Heart right ventricle (tissue), 16 donors: ENCODE measurements at places on chromosomes 1 and 21. TPM values are rescaled to one million over a fixed set of nuclear protein-coding genes. Genes with fewer than 3 reads are reported as not detected.

The CD164L2 gene
- polyA plus RNA-seq, result not detected

The MTMR11 gene
- 1.9 TPM for polyA plus RNA-seq

The IARS2 gene
- polyA plus RNA-seq, result 12.1 TPM

The ANKRD34A gene
- polyA plus RNA-seq, result 0.88 TPM

The RAD54L gene
- polyA plus RNA-seq, result 1.0 TPM

GRCh38 chr21:45607021-45607908, 36.3 kb upstream of the PCBP3 start:
- DNase-seq, result no peak

DNA sequence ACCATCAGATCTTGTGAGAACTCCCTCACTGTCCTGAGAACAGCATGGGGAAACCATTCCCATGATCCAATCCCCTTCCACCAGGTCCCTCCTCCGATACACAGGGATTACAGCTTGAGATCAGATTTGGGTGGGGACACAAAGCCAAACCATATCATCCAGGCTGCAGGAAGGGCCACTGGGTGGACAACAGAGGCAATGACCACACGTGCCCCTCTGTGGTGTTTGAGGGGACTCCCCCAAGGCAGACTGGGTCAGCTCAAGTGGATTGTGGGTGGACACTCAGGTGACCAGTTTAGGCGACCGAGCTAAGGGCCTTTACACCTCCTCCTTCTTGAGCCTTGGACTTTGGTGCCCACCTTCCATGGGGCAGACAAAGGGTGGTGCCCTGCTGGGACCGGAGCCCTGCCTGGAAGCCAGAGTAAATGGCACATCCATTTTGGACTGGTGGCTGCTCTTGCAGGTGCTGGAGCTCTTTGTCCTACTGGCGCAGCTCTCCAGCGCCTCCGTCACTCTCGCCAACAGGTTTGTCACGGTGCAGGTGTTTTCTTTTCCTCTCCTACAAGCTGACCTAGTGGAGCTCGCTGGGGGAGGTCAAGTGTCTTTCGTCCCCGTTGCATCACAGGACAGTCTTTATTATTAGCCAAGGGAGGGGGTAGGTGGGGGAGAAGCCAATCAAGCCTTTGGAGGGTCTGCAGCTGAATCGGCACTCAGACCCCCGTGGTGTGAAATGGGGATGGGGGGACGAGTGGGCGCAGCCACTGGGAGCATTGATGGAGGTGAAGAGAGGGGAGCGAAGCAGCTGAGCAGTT, 37.6 kb downstream of the CRYAA start:
- no peak for DNase-seq
